ENCODE measurements at places on chromosomes 5 and 9.

GRCh38 chr5:53779541-53779981, 219.1 kb downstream of the NDUFS4 start:
- peak; percentile 62 for DNase-seq

DNA sequence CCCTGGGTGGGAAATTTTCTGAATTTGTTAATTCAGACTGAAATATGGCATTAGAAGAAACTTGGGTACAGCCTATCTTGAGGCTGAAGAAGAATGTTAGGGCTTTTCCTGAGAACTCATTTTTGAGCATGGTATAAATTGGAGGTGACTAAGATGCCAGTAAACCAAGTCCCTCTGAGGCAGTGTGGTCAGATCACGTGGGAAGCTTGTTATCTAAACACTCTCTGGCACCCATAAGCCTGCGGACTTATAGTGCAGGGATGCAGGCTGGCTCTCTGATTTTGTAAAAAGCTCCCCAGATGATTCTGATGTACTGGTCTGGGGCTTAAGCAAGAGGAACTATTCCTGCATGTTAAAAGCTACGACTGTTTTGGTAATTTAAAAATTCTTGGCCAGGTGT, 34.3 kb downstream of the MTMR12 start:
- no peak for DNase-seq

GRCh38 chr9:125374443-125375309, 113.0 kb downstream of the GAPVD1 start:
- peak; percentile 20 for DNase-seq

- DNase-seq: no peak
Measured at GRCh38 chr9:107816561-107817021, 327.0 kb upstream of the KLF4 start.

DNA sequence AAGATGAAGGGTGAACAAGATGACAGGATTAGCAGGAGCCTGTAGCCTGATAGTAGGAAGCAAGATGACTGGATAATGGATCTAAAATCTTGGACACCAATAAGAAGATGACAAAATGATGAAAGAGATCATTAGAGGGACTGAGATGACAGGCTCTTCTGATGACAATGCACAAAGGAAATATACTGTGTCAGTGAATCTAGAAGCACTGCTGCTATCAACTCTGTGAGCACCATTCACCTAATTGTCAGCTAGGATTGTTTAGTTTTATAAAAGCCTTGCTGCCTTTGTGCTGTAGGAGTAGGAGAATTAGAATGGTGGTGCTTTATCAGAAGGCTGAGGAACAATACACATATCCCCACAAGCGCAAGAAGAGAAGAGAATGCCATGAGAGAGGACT, 1127.8 kb downstream of the DTWD2 start:
- no peak for DNase-seq

DNA sequence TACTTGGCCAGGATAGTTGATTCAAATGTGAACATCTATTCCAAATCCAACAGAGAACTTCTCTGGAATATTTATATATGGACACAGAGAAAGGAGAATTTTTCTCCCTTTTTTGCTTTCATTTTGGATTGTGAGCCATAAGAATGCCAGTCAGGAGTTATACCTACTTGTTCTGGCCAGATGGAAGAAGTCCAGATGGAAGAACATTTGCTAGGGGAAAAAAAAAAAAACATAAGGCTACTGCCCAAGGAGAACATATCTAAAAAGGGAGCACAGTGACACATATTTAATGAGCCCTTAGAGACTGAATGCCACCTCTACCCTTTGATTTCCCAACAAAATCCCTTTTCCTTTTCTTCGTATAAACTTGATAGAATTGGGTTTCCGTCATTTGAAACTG, 61.7 kb upstream of the PPP2R2B start:
- DNase-seq: no peak

GRCh38 chr9:137722481-137722880, 103.7 kb downstream of the EHMT1 start:
- no peak for DNase-seq

DNA sequence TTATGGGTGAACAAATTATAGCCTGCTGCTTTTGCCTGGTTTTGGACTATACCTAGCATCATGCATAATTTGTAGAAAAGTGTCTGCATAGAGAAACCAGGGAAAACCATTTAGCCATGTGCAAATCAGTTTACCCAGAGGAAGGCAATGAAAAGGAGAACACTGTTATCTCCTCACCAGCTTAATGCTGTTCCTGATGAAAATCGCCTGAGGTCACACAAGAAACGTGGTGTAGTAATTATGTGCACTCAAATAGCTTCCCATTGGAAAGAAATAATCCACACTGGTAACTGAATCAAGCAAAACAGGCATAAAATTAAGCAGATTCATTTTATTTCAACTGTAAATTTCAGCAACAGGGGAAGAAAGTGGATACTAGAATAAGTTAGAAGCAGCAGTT, 51.7 kb upstream of the FAM240B start:
- no peak for DNase-seq

DNA sequence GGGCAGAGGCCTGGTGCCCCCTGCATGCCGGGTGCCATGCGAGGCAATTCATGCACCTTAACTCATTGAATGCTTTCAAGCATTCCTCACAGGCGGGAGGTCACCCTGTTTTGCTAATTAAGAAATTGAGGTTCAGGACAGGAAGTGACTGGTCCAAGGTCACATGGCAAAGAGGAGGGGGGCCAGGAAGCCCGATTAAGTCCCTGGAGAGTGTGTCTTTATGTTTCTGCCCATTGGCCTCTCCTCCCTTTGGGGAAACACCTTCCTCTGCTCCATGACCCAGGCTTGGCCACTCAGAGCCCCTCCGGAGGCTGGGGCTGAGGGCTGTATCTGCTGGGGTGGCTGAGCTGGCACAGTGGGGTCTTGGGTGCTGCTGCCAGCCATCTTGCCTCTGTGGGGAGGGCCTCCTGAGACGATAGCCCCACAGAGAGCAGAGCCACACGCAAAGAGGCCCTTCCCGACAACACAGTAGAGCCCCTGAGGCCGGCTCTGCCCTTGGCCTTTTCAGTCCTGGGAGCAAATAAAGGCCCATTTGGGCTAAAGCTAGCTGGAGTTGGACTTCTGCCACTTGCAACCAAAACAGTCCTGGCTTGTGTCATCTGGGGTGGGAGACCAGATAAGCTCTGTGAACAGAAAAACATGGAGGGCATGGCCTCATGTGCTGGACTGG, 90.8 kb upstream of the NEURL1B start:
- DNase-seq: no peak

- no peak for DNase-seq
Measured at GRCh38 chr9:93907551-93908199, 47.5 kb downstream of the BARX1 start.

DNA sequence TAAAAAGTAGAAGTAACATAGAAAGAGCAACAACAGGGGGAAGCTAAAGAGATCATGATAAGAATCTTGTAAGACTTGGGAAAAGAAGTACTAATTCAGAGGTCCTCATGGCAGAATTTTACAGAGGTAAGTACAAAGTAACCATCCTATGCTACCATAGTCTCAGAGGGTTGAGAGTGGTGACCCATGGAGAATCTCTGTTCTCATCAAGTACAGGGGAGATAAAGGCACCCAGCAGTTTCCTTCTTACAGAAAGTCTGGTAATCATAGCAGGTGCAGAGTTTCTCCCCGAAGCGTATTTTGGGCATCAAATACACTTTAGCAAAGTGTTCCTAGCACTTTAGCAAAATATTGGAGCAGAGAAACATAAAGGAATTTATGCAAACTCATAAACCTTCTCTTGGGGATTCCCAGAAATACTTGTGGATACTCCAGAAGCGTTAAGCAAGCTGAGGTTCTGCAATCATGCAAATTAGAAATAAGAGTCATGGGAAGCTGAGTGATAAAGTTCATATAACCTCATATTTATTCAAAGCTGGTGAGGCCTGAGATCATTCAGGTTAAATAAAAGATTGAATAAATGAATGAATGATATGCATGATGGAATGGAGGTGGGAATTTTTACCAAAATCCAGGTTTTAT, 101.0 kb upstream of the SMC2 start:
- DNase-seq: no peak

DNA sequence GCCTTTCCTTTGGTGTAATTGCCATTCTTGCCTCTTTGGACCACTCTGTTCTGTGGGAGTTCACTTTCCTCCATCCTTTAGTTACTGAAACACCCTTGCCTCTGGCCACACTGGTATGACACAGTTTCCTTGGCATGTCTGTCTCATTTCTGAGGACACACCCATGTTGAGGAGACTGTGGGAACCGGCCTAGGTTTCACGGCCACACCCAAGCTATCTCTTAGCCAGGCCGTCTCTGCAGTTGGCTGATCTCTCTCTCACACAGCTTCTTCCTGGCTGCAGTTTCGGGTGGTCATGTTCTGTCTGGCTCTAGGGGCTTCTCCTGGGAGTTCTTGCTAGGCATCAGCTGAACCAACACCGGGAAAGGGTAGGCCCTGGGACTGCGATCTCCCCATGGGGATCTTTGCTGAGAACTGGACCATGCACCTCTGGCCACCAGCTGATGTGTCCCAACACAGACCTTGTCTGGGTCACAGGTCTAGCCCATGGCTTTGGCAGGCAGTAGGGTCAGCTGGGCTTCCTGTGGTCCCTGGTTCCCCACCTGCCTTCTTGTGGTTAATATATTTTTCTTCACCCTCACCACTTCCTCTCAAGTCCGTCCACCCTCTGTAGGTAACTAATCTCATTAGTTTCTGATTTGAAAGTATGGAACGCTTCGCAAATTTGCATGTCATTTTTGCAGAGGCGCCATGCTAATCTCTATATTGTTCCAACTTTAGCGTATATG, 24.9 kb downstream of the ARHGEF37 start:
- DNase-seq: no peak

DNA sequence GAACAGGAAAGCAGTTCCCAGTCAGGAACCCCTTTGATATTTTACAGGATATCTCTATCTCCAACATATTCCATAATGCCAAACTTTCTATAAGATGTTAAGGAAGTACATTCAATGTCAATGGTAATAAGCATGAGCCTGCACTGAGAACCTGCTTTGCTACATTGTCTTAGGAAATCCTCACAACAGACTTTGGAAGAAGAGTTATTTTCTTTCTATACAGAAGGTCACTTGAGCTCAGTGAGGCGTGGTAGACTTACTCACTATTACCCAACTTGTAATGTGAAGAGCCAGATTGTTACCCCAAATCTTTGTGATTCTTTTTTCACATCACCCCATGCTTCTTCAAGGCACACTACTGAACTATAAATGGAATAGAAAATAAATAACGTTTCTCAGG, 435.9 kb downstream of the DNAH5 start:
- no peak for DNase-seq

DNA sequence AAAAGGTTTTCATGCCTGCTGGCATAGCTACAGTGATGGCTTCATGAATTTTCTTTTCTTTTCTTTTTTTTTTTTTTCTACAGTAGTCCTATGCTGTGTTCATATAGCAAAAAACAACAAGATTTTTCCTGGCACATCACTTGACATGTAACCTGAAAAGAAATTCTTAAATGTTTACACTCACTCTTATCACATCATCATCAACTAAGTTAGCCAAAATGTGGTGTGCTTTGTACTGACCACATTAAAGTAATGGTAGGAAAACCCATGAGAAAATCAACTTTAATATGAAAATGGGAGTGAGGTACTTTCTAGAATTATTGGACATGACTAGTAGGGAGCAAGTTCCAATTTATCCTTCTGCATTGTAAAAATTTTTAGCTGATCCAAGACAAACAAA, 146.7 kb downstream of the SSBP2 start:
- no peak for DNase-seq

DNA sequence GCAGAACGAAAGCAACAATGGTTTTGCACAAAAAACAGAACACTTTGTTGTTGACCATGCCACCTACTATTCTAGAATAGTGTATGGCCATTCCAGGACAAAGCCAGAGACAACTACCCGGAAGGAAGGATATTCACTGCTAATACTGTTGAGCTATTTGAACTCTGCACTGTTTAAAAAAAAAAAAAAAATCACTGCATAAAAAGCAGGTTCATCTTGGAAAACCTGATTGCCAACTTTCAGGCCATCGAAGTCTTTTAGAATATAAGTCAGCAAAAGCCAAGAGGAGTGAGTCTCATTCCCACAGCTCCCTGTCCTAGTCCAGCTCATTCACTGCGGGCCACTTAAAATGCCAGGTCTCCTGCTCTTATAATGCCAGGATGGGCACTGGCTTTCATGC, 4.0 kb downstream of the ENC1 start:
- no peak for DNase-seq

DNA sequence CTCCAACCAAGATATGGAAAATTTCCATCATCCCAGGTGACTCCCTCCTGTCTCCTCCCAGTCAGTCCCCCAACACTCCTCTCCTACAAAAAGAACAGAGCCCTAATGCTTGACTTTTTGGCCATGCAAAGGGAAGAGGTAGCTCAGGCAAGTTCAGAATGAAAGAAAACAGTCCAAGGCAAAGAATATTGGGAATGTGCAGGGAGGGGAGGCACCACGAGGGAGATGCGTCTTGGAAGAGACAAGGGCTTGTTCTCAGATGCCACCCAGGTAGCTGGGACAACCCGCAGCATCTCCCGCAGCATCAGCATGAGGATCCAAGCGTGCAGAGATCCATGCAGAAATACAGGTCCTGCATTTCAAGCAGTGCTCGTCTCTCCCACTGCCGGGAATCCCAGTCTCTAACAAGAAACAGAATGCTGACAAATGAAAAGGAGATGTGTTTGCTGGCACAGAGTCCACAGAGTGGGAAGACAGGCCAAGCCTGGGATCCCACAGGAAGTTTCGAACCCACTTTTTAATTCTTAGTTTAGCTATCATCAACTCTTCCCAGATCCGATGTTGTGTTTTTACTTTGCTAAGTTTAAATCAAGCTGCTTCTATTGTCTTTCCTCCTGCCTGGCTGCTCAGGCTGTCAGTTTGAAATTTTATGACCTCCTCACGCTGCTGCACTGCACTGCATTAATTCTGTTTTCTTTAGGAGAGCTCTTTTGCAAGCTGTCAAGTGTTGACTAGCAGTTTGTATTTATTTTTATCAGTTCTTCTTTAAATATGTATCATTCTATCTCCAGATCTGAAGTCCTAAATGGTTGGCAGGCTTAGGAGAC, 86.8 kb upstream of the OSMR start:
- no peak for DNase-seq

GRCh38 chr9:98885575-98886295, 58.0 kb upstream of the COL15A1 start:
- DNase-seq: no peak

DNA sequence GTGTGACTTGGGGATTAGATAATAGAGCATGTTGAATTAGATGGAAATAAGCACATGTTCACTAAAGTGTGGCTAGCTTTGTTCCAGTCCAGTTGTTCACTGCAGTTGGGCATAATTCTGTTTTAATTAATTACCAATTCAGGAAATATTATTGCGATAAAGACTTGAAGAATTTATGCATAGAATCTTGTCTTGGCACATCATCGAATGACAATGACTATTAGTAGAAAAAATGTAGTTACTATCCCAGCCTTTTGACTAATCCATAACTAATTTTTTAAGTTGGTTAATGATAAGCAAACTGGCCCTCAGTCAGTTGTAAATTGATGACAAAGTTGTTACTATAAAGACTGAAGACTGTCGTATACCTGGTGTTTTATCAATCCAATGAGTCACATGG, 10.5 kb downstream of the LNPEP start:
- no peak for DNase-seq

Data from pulmonary artery endothelial cell (primary cell).